Kidney (tissue), 22 donors: ENCODE measurements at places on chromosomes 5 and 9. TPM values are rescaled to one million over a fixed set of nuclear protein-coding genes. Genes with fewer than 3 reads are reported as not detected.

Gene ZDHHC11B
- 4.4 TPM for polyA plus RNA-seq

DNA sequence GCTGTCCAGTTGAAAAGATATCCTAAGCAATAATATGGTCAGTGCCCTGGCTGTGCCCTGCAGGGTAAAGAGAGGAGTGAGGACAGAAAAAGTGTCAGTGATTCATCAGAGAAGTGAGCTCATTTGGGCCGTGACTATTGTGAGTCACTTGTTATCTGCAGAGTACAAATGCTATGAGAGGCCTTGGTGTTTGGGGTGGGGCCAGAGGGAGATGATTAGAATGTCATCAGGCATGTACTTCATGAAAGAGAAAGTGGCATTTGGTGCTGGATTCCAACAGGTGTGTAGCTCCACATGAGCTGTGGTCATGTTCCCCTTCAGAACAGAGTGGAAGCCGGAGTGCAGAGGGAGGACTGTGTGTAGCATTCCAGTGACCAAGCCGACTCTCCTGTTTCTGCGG is 174.1 kb downstream of the KDM4C start:
- DNase-seq: no peak

DNA sequence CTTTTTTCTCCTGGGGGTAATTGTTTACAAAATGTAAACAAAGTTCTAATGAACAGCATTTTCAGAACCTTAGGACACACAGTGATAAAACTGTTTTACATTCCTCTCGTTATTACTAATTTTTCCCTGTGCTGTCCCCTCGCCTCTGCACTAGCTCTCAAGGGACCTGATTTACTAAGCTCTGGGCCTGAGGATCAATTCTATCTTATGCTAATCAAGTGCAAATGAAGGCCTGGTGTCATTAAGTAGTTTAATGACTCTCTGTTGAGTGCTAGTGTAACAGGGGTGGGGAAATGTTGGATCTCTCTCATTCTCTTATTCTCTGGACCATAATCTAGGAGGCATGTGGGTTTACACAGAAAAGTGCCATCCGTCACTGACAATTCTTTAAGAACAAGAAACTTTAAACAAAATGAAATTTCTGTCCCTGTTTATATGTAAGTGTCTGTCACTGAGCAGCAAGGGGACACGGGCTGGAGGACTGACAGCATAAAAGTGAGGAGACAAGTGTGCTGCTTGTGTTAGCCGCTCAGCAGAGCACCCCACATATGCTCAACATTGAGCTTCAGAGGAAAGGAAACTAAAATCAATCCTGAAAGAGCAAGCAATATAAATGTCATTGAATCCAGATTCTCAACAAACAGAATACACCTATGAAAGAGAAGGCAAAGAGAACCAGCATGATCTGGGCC is 115.4 kb downstream of the WDR41 start:
- no peak for DNase-seq

- DNase-seq: no peak
Observed at GRCh38 chr5:137619191-137619870, 116.6 kb downstream of the KLHL3 start.

DNA sequence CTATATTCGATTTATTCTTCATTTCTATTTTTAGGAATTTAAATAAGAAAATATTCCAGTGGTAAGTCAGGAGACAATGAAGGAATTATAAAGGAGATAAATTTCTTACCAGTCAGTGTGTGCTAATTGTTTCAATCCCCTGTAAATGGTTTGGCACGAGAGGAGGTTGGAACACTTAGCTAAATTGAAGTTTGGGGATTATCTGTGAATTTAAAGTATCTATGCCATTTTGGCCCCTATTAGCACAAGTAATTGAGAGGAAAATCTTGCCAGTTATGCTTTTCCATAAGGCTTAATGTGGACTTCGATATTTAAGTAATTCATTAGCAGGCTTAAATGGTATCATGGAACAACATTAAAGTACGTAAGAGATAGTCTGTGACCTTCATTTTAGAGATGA is 860.8 kb downstream of the PTPRD start:
- DNase-seq: no peak

DNA sequence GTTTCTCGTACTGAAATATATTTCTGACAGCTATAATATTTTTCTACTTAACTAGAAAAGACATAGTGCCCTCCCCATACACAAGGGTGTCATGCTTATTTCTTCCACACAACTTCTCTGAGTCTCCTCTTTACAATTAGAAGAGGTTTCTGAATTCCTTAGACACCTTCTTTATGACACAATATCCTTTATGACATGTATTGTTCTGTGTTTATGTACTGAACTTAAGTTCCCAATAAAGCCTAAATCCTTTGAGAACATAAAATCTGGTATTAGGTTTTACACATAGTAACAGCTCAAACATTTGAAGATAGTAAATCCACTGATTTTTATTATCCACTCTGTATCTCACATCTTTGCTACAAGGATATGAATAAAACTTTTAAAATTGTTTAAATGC is 32.5 kb downstream of the GRAMD2B start:
- no peak for DNase-seq

- no peak for DNase-seq
Observed at GRCh38 chr5:80885396-80886000, 74.7 kb upstream of the RASGRF2 start.

- DNase-seq: no peak
Observed at GRCh38 chr5:30891660-30892059, 301.8 kb upstream of the CDH6 start.
